Ascending aorta (tissue), 2 donors: ENCODE measurements at places on chromosomes 6 and 20. TPM values are rescaled to one million over a fixed set of nuclear protein-coding genes. Genes with fewer than 3 reads are reported as not detected.

- peaks cover 36% of the 10 kb centered on the region for H3K36me3 ChIP-seq
- no peak for DNase-seq
- H3K4me3 ChIP-seq = peak overlapping the region; percentile 86
- peaks cover 25% of the 10 kb centered on the region for H3K4me1 ChIP-seq
Measured at GRCh38 chr6:32972353-32973143, 4.2 kb downstream of the BRD2 start.

ADGRG6 gene
- total RNA-seq = 7.7 TPM

DNA sequence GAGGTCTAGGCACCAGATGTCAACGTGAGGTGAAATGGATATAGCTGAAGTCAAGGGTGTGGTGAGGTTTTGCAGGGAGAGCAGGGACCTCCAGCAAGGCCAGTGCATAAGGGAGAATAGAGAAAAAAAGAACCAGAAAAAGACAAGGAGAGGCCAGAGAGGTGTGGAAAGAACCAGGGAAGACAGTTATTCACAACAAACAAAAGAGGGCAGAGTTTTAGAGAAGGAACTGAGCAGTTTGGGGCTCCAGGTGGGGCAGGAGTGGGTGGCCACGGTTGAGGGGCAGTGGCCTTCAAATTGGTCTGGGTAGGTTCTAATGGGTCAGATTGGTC, 11.6 kb upstream of the NQO2 start:
- peaks cover 8% of the 10 kb centered on the region for H3K4me1 ChIP-seq
- H3K4me3 ChIP-seq = peak overlapping the region; percentile 86
- H3K27ac ChIP-seq = peak overlapping the region; percentile 95

TRIM10 gene
- not detected for total RNA-seq

GRCh38 chr6:128763599-128764300, 119.2 kb upstream of the LAMA2 start:
- no peak overlapping the region for H3K27ac ChIP-seq
- H3K36me3 ChIP-seq = no peaks in the 10 kb centered on the region
- no peak overlapping the region for H3K4me3 ChIP-seq
- H3K4me1 ChIP-seq = no peaks in the 10 kb centered on the region

GRCh38 chr6:146594495-146594894, 4.3 kb upstream of the ADGB start:
- H3K4me1 ChIP-seq = no peaks in the 10 kb centered on the region
- H3K4me3 ChIP-seq = no peak overlapping the region
- no peaks in the 10 kb centered on the region for H3K36me3 ChIP-seq
- DNase-seq = no peak
- no peak overlapping the region for H3K27ac ChIP-seq

SRSF6 gene
- 23.9 TPM for total RNA-seq

SIM1 gene
- total RNA-seq = not detected

GRCh38 chr6:40378071-40378724, 209.0 kb downstream of the LRFN2 start:
- H3K27ac ChIP-seq = no peak overlapping the region
- H3K27me3 ChIP-seq = no peaks in the 10 kb centered on the region
- H3K36me3 ChIP-seq = no peaks in the 10 kb centered on the region
- no peak for DNase-seq

RUNX2 gene
- 0.21 TPM for total RNA-seq

- no peak overlapping the region for H3K27ac ChIP-seq
- no peak overlapping the region for H3K4me3 ChIP-seq
- no peaks in the 10 kb centered on the region for H3K4me1 ChIP-seq
- DNase-seq = no peak
Measured at GRCh38 chr6:166478782-166479592, 96.2 kb upstream of the MPC1 start.

DNA sequence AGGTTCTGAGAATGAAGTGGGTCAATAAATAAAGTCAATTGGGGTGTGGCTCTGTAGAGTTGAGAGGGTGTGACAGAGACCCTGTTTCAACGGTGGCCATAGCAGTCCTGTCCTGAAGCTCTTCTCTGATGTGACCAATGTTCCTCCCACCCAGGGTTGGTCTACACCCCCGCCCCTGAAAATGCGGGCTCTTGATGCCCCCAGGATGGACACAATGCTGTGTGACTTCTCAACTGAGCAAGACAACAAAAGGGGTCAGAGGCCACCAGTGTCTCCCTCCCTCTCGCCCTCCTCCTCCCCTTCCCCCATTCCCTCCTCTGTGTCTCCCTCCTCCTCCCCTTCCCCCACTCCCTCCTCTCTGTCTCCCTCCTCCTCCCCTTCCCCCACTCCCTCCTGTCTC, 41.7 kb upstream of the NXT1 start:
- H3K4me1 ChIP-seq = no peaks in the 10 kb centered on the region
- no peak for DNase-seq
- no peaks in the 10 kb centered on the region for H3K27me3 ChIP-seq
- H3K27ac ChIP-seq = no peak overlapping the region
- H3K36me3 ChIP-seq = no peaks in the 10 kb centered on the region
- H3K4me3 ChIP-seq = no peak overlapping the region

CGA gene
- not detected for total RNA-seq

DNA sequence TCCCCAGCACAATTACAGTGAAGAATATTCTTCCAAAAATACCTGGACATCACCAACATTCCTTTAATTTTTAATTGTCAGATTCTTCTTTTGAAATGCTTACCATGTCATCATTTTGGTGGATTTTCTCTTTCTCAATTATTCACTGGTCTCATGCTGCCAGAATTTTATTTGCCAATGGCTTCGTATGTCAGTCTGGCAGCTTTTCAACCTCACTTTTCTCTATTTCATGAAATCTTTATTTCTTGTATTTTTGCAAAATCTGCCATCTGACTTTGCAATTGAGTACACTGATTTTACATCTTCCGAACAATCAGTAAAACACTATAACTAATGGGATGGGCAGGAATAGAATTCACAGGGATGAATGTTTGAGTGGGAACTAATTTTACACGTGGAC, 84.1 kb downstream of the BTBD9 start:
- no peak for DNase-seq
- H3K4me1 ChIP-seq = no peaks in the 10 kb centered on the region
- no peak overlapping the region for H3K4me3 ChIP-seq
- H3K27me3 ChIP-seq = no peaks in the 10 kb centered on the region
- H3K27ac ChIP-seq = no peak overlapping the region

DNA sequence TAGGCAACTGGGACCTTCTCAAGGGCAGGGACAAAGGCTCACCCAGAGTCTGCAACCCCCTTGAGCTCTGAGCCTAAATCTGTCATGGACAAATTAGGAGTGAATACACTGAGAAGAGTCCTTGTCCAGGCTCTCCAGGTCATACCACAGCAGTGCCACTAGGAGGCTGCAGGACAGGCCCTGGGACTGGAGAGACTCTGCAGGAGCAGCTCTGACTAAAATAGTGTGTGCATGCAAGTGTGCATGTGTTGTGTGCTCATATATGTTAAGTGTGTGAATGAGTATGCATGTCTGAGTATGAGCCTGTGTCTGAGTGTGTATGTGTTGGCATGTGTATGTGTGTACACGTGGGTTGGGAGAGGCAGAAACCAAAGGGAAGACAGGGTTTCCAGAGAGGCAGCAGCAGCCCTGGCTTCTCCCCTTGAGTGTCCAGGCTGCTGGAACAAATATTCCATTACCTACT, 27.1 kb downstream of the MRPL14 start:
- no peaks in the 10 kb centered on the region for H3K4me1 ChIP-seq
- H3K27me3 ChIP-seq = no peaks in the 10 kb centered on the region
- H3K36me3 ChIP-seq = no peaks in the 10 kb centered on the region

TBXT gene
- total RNA-seq = not detected

GRCh38 chr6:155448668-155449449, 6.8 kb downstream of the NOX3 start:
- no peaks in the 10 kb centered on the region for H3K27me3 ChIP-seq
- no peaks in the 10 kb centered on the region for H3K36me3 ChIP-seq
- no peak overlapping the region for H3K27ac ChIP-seq
